ENCODE measurements at places on chromosomes 3 and 15. TPM values are rescaled to one million over a fixed set of nuclear protein-coding genes. Genes with fewer than 3 reads are reported as not detected.

DNA sequence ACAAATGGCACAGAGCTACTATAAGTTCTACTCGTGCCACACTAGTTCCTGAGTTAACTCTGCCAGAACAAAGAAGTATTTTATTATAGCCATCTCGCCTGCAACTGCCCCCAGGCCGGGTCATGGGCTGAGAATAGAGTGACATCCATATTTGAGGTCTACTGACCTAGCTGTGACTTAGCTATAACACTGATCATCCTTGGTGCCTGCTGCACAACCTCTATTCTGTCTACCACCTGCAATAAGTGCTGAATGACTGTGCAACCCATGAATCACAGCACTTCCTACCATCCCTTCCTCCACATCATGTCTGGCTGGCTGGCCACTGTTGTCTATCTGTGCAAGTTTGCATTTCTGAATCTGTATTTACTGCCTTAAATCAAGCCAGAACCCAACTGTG lies 506.5 kb upstream of the TBL1XR1 start:
- no peak for DNase-seq

DNA sequence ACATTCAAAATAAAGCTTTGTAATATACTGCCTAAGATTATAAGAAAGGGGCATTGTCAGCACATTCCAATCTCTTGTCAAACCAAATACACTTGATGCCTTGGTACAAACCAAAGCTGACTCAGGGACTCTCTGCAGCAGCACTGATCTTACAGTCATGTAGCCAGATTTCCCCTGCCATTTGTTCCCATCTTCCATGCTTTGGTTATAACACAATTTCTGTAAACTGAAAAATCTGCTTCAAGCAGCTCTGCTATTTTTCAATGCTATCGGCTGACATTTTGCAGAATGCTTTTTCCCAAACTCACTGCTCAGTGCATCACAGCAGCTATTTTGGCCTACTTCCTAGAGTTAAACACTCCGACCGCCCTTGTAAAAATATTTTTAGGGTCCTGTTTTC lies 18.2 kb downstream of the PLOD2 start:
- no peak for DNase-seq

GRCh38 chr3:63768386-63768785 lies 50.7 kb upstream of the C3orf49 start:
- DNase-seq, result no peak

The ACTRT3 gene
- 0.49 TPM for total RNA-seq

DNA sequence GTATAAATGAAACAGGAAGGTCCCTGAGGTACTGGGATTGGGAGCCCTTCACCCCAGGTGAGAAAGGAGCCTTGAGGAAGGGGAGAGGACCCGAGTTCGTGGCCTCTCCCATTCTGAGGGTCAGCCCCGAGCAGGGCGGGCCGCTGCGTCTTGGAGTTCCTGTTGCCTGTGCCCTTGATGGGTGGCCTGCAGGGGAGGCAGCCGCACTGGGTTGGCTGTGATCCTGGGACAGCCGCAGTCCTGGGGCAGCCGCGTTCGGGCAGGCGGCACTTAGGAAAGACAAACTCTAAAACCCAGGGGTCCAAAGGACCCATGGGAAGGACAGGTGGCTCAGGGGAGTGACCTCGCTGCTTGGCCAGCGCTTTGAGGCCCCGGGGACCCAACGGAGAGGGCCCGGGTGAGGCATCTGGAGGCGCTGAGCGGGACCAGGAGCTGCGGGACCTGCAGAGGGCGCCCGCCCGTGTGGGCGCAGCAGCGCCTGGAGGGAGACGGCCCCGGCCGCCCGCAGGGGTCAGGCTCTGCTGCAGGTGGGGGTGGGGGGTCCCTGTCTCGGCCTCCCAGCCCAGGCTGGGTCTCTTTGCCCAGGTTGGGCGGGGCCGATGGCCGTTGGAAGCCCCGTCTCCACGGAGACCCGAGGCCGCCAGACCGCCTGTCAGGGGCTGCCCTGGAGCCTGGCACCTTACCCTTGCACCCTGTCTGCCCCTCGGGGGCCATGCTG lies 65.1 kb downstream of the HMCES start:
- DNase-seq, result peak; percentile 56

GRCh38 chr15:61685971-61686370 lies 374.3 kb downstream of the VPS13C start:
- no peak for DNase-seq

The CADM2 gene
- total RNA-seq, result 2.0 TPM

DNA sequence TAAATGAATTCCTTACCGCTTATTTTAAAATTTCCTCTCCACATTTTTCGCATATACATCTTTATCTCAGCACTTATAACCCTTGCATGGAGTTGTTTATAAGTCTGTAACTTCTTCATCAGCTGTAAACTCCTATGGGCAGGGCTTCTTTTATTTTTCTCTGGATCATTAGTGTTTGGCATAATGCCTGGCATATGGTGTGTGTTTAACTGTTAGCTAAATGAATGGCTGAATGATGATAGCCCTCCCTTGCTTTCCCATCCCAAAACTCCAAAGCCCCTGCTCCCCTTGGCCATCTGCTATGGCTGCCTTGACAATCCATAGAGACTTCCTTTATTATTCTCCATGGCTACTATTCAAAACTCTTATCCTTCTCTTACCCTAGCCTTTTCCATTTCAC lies 48.1 kb upstream of the SEMA6D start:
- DNase-seq, result no peak

DNA sequence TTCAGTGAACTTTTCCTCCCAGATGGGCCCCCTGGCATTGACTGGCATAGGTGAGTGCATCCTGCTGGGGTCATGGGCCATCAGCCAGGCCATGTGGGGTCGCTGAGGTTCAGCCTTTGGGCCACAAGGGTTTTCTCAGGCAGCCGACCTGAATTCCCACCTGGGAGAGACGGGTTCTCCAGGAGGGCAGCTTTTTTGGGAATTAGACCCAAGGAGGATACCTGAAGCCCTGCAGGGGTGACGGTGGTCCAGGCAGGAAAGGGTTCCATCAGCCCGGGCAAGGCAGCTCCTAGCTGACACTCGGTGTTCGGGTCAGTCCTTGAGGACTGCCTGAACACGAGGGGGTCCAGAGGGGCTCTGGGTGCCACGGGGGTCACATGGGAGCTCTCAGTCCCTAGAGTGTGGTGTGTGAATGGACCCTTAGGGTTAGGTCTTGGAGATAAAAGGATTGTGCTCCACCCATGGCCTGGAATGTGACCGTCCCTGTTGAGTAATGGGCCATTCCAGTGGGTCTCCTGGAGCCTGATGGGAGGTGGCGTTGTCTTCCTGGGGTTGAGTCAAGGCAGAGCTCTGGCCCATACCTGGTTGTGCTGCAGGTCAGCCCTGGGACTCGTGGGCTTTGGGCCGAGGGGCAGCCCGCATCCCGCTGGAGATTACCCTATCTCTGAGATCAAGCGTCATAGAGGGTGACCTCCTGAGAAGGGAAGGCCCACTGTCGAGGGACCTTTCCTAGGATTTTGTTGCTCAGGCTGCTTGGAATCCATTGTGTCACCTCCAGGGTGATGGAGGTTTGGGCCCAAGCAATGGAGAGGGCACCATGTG lies 192.8 kb downstream of the UBE3A start:
- DNase-seq, result peak; percentile 2

- DNase-seq, result no peak
These were observed 1.9 kb upstream of the TMCO5A start for GRCh38 chr15:37932549-37932948.

The XCR1 gene
- total RNA-seq, result not detected

DNA sequence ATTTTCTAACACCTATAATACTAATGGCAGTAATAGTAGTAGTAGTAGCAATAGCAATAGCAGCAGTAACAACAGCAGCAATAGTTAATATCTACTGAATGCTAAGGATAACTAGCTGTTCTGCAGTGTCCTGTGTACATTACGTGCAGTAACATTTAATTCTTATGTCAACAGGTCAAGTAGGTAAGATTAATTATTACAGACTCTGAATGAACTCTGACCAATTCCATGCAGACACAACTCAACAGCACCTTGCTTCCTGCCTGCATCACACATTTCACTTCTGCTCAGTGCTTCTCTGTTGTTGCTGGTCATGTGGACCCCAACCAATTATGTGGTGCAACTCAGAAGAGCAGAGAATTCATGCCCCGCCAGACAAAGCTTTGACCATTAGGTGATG lies 39.9 kb upstream of the ARHGEF26 start:
- DNase-seq, result no peak

DNA sequence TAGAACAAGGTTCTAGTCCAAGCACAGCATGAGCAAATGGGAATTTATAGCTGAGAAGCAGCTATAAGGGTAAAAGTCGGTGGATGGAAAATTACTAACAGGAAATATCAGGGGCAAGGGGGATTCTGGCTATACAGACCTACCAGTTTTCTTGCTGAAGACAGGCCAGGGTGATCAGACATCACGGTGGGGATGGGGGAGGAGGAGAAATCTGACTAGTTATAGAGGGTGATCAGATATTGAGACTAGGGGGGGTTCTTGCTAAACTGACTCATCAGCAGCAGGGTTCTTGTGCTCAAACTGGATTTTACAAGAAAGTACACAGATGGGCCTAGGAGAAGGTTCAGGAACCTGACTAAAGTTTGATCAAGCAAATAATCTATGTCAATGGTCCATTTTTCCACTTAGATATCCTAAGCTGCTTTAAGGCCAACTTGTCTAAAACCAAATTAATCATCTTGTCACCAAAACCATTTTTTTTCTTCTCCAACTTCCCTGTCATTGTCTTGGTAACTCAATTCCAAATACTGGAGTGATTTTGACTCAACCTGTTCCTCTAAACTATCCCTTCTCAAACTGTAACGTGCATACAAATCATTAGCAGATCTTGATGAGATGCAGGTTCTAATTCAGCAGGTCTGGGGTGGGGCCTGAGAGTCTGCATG lies 4.6 kb downstream of the TMEM212 start:
- DNase-seq, result no peak

GRCh38 chr3:138479438-138479863 lies 45.0 kb downstream of the ESYT3 start:
- no peak for DNase-seq

The EFCC1 gene
- total RNA-seq, result 2.1 TPM

The KLHDC8B gene
- 106 TPM for total RNA-seq

- DNase-seq, result no peak
These were observed 665.2 kb downstream of the DIPK2A start for GRCh38 chr3:144636833-144637232.

The CLDN16 gene
- not detected for total RNA-seq

- no peak for DNase-seq
These were observed 368.6 kb upstream of the GBE1 start for GRCh38 chr3:82130046-82130445.

DNA sequence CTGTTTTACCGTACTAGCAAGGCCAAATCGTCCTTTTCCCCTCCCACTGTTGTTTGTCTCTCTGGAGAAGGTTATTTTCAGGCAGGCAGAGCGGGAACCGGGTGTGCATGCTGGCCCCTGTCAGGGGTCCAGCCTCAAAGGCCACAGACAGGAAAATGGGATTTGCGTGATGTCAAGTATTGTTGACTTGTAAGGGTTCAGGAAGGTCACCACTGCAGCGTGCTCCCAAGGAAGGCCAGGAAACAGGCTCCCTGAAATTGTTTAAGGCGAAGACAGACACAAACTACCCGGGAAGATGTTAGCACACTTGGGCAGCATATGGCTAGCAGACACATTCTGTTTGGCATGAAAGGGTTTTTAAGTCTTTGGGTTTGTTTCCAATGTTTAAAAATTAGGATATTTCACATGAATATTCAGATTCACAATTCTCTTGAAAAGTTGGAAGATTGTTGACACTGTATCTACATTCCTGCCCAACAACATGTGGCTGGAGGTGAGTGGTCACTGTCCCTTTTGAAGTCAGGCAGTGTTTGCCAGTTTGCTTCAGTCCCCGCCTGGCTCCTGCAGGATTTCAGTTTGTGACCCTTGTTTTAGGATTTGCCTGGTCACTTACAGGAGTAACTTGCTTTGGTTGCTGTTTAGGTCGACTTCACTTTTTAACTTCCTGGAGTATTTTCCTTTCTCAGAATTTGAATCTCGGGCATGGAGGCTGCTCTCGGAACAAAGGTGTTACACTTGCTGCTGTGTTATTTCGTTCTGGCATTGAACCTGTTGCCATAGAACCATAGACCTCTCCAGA lies 90.4 kb downstream of the BDH1 start:
- DNase-seq, result no peak

DNA sequence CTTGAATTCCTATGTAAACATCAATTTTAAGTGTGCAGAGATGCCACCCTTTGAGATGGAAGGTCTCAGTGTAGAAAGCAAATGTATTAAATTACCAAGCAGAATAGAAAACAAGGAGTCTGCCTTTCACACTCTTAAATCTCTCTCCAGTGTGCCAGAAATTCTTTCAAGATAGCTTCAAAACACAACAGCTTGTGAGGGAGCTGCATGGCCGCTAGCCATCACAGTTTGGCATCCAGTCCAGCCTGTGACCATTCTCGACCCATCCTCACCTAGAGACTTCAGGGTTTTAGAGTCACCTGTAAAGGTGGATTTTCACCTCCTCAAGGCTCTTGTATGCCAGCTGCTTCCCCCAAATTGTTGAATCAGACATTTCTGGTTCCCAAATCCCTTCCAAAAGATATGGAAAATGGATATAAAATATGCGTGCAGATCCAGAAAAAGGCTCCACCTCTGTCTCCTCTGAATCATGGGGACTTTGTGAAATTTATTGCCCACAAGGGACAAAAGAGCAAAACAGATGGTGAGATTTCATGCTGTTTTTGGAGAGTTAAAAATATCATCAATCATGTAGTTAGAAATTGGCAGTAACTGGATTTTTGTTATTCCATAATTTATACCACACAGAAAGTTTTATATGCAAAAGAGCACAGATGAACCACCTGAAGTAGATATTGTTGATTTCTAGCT lies 114.2 kb upstream of the THRB start:
- no peak for DNase-seq
